Mucosa of descending colon (tissue), 3 donors: ENCODE measurements at places on chromosomes 5 and 9. TPM values are rescaled to one million over a fixed set of nuclear protein-coding genes. Genes with fewer than 3 reads are reported as not detected.

DNA sequence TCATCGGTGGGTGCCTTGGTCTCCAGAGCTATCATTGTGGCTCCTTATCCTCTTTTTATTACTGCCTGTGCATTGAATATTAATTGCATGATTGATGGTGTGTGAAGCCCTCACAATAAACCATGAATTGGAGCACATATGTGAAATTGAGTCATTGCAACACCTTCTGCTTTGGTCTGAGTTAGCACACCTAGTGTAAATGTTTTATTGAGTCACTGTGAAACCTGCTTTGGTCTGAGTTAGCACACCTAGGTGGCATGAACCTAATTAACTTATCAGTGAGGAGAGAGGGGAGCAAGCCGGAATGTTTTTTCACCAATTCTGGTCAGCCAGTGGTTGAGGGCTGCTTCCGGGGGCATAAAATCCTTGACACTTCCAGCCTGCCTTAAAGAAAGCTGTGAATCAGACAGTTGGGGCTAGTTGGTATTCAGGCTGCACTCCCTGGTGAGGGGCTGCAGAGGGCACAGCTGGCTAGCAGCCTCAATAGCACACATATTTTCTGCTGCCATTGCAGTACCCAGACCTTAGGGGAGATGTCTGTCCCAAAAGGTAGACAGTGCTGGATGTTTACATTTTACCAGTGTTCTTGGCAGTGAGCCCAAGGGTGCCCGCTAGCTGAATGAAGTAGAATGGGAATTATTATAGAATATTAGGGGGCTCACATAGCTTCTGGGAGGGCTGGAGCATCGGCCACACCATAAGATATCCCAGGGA lies 76.5 kb upstream of the GOLM1 start:
- no peak for DNase-seq

The NME5 gene
- total RNA-seq, result not detected

GRCh38 chr5:98772415-98773213 lies 849 bp upstream of the RGMB start:
- DNase-seq, result peak; percentile 84

The SNX30 gene
- total RNA-seq, result 34.8 TPM

- no peak for DNase-seq
Measured at GRCh38 chr9:72044095-72044494, 16.3 kb downstream of the C9orf57 start.

- no peak for DNase-seq
Measured at GRCh38 chr9:123395276-123395688, 39.3 kb downstream of the CRB2 start.

The TPPP gene
- total RNA-seq, result 2.2 TPM

The ENDOG gene
- 37.9 TPM for total RNA-seq

- DNase-seq, result no peak
Measured at GRCh38 chr5:155885199-155885598, 441.8 kb upstream of the SGCD start.

The GRXCR2 gene
- not detected for total RNA-seq

DNA sequence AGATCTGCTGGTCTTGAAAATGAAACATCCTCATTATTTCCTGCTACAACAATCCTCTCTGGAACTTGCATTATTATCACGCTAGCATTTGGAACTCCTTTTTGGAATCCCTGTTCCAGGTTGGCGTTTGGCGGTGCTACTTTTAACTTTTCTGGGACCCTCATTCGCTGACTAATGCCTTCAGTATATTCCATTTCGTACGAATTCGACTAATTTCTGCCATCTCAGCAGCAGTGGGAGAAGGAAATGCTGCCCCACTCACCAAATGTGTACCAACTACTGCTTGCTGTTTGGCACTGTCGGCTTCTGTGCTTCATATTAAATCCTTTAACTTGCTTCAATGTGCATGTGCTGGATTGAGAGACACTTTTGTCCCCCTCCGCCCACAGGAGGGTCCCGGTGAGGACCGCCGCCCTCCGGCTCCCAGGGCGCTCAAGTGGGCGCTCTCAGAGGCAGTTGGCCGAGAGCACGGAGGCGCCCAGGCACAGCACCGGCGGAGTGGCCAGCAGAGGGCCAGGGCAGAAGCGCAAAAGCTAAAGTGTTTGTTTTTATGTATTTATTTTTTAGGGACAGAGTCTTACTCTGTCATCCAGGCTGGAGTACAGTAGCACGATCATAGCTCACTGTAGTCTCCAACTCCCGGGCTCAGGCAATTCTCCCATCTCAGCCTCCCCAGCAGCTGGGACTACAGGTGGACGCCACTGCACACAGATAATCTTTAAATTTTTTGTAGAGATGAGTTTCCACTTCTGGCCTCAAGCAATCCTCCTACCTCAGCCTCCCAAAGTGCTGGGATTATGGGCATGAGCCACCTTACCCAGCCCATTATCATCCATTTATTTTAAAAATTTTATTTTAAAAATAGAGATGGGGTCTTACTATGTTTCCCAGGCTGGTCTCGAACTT lies 11.9 kb downstream of the PDE6A start:
- no peak for DNase-seq

The CCIN gene
- total RNA-seq, result not detected

The RARS1 gene
- total RNA-seq, result 71.9 TPM

DNA sequence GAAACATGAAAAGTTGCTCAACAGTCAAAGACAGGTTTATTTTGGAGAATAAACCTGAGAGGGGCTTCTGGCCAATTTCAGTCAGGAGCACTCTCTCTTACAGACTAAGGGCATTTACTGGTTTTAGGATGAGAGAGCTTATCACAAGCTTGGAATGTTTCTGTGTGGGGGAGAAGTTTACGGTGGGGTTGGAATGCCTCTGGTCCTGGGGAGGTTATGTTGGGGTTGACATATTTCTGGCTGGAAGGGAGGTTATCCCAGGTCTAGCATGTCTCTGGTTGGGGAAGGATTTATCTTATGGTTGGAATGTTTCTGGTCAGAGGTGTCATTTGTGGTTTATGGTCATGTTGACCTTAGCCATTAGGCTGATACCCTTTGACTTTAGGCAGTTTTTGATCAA lies 1867.3 kb downstream of the EFNA5 start:
- DNase-seq, result no peak

GRCh38 chr9:129685933-129686259 lies 20.4 kb downstream of the PRRX2 start:
- DNase-seq, result no peak

DNA sequence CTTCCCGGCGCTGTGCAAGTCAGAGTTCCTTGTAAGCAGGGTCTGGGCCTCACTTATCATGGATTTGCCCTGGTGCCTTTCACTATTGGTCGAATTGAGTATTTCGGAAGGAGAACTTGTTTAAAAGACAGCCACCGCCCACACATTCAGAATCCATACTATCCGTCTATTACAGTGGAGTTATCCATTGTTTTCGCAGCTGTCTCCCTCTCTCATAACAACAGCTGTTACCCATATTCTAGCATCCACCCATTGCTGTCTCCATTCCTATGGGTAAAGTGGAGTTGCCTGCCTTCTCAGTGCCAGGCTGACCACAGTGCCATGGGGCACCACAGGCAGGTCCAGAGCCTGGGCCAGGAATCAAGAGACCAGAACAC lies 20.2 kb downstream of the FAXDC2 start:
- no peak for DNase-seq

DNA sequence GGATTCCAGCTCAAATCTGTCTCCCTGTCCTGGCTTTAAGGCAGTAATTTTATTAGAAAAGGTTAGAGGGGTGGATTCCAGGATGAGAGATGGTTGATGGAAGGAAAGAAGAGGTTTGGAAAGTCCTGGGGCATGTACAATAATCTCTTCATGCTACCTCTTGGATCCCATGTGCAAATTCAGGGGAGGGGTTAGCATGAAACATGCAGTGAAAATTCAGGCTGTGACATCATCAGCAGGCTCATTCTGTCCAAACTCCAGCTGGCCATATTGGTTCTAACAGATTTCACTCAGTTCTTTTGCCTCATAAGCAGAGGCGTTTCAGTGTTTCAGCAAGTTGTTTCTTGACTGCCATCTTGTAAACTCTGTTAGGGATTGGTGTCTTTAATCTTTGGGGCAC lies 55.4 kb downstream of the CYSTM1 start:
- no peak for DNase-seq

DNA sequence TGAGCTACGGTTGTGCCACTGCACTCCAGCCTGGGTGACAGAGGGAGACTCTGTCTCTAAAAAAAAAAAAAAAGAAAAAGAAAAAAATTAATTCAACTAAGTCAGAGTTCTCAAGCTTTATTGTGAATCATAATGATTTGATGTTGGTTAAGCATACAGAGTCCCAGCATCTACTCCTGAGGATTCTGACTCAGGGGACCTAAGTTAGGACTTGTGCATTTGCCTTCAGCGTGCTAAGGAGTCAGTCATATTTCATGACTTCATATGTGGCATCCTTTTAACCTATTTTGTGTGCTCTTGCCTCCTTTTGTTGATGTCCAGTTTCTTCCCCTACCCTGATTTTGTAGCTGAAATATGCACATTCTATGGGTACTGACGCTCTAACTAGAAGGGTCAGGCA lies 2.9 kb downstream of the MYOZ3 start:
- no peak for DNase-seq

The MAMDC4 gene
- total RNA-seq, result 43.8 TPM

DNA sequence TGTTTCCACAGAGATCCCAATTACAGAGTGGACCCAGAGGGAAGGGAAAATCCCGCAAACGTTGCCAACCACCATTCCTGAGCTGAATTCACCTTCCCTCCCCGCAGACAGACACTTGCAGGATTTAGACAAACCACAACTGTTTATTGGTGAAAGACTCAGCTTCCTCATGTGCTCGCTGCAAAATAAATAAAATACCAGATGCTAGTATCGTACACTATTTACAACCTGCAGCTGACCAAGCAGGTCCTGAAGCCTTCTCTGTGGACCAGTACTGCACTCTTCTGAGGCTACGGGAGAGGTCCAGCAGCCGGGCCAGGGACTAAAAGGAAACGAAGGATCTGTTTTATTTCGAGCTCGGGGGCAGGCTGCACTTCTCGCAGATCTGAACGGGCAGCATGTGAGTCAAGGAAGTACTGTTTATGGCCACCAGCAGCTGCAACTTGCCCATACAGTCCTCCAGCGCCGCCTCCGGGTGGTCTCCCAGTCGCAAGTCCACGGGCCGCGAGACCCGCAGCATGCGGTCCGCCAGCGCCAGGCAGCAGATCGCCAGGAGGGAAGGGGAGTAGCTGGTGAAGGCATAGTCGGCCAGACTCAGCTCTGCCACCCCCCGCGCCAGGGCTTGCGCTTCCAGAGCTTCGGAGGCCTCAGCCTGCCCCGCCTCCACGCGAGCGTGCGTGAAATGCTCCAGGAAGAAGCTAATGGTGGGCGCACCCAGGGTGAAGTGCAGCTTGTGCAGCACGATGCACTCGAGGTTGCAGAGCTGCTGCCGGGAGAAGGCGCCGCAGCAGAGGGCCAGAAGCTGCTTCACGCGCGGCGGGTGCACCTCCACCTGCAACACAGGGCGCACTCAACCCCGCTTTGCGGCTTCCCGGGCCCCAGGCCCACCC lies 2.1 kb downstream of the CCNO start:
- DNase-seq, result peak; percentile 64

The NUTM2G gene
- not detected for total RNA-seq

DNA sequence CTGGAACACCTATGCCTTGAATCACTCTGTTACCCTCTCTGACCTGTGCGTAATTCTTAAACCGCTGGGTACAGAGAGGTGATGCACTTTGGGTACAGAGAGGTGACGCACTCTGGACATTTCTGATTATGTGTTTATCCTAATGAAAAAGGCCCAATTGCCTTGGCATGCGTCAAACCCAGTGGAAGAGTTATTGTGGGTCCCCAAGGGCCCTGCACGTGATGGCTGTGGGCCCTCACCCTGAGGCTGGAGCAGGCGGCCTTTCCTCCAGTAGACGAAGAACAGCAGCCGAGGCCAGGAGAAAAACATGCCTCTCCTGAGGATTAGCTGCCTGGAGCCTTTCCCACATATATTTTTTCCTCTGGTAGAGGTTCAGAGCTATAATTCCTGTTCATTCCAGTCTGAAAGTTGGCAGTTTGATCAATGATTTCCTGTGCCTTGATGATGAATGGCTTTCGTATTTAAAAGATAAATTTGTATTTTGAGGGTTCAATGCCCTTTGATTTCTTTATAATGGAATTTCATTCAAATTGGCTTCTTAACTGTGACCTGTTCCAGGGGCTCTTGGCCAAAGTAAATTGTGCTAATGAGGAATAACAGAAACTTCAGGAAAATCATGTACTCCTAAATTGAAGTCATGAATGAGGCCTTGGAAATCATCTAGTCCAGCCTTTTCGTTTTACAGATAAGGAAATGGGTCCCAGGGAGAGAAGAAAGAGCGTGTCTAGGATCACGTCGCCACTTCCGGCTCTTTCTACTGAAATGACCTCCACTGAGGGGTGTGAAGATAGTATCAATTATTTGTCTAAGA lies 22.8 kb downstream of the ACER2 start:
- DNase-seq, result no peak

GRCh38 chr5:168409591-168410458 lies 76.4 kb upstream of the RARS1 start:
- DNase-seq, result peak; percentile 2

The SLC6A18 gene
- total RNA-seq, result not detected

The LRRC19 gene
- total RNA-seq, result 120 TPM
